Activated CD8-positive, alpha-beta T cell treated with anti-CD3 and anti-CD28 coated beads, Interleukin-2, amount 10 ng/mL, durations not matched to agents 7 days and 5 days (primary cell): ENCODE measurements at places on chromosomes 2 and 18.

DNA sequence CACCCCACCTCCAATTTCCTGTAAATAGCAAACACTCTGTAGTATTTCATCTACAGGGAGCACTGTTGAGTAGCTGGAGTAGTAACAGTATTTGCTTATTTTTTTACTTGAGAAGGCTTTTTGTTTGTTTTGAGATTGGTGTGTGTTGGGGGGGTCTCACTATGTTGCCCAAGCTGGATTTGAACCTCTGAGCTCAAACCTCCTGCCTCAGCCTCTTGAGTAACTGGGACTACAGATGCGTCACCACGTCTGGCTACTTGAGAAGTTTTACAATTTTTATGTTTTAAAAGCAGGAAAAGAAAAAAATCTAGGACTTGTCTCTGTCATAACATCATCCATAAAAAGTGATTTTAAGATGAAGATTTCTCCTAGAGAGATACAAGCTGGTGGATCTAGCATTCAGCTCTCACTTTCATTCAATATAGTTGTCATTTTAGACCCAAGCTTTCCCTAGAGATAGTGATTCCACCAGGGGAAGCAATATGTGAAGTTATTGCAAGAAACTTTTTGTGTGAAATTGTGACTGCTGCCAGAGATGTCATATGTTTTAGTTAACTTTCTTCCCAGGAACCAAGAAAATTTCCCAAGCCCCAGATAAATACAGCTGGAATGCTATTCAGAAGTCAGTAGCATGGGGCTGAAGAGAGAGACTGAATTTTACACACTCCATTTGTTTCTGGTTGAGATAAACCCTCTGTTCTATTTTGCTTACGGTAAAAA is 60.2 kb upstream of the MAP4K3 start:
- DNase-seq: no peak
- peaks cover 13% of the 10 kb centered on the region for H3K4me1 ChIP-seq
- peaks cover 11% of the 10 kb centered on the region for H3K27me3 ChIP-seq
- H3K4me3 ChIP-seq: no peak overlapping the region
- no peak overlapping the region for H3K27ac ChIP-seq
- no peaks in the 10 kb centered on the region for H3K36me3 ChIP-seq

- no peak overlapping the region for H3K27ac ChIP-seq
- H3K4me3 ChIP-seq: no peak overlapping the region
Measured at GRCh38 chr2:29629495-29629894, 291.9 kb downstream of the ALK start.

- no peak overlapping the region for H3K27ac ChIP-seq
- no peak overlapping the region for H3K4me3 ChIP-seq
- no peaks in the 10 kb centered on the region for H3K27me3 ChIP-seq
- DNase-seq: no peak
- H3K4me1 ChIP-seq: no peaks in the 10 kb centered on the region
Measured at GRCh38 chr18:65415098-65415497, 335.7 kb upstream of the CDH7 start.

- H3K36me3 ChIP-seq: peaks cover 79% of the 10 kb centered on the region
- H3K4me1 ChIP-seq: peaks cover 75% of the 10 kb centered on the region
- no peaks in the 10 kb centered on the region for H3K27me3 ChIP-seq
- no peak for DNase-seq
Measured at GRCh38 chr2:105834931-105835330, 90.2 kb downstream of the NCK2 start.

- H3K4me1 ChIP-seq: no peaks in the 10 kb centered on the region
- no peak overlapping the region for H3K4me3 ChIP-seq
- DNase-seq: no peak
- H3K27ac ChIP-seq: no peak overlapping the region
Measured at GRCh38 chr18:1078301-1078700, 173.6 kb downstream of the ADCYAP1 start.

GRCh38 chr2:46855805-46856204 is 59.8 kb downstream of the MCFD2 start:
- no peak for DNase-seq
- no peak overlapping the region for H3K27ac ChIP-seq
- H3K27me3 ChIP-seq: peaks cover 7% of the 10 kb centered on the region
- no peaks in the 10 kb centered on the region for H3K36me3 ChIP-seq
- H3K4me3 ChIP-seq: no peak overlapping the region
- H3K4me1 ChIP-seq: no peaks in the 10 kb centered on the region

GRCh38 chr2:39615675-39616074 is 50.0 kb upstream of the TMEM178A start:
- no peaks in the 10 kb centered on the region for H3K36me3 ChIP-seq
- no peak overlapping the region for H3K27ac ChIP-seq
- no peak overlapping the region for H3K4me3 ChIP-seq
- peaks cover 28% of the 10 kb centered on the region for H3K27me3 ChIP-seq
- DNase-seq: no peak

GRCh38 chr2:229856413-229856812 is 65.4 kb downstream of the TRIP12 start:
- H3K36me3 ChIP-seq: peaks cover 49% of the 10 kb centered on the region
- H3K4me1 ChIP-seq: peaks cover 22% of the 10 kb centered on the region
- DNase-seq: no peak
- H3K27me3 ChIP-seq: no peaks in the 10 kb centered on the region

DNA sequence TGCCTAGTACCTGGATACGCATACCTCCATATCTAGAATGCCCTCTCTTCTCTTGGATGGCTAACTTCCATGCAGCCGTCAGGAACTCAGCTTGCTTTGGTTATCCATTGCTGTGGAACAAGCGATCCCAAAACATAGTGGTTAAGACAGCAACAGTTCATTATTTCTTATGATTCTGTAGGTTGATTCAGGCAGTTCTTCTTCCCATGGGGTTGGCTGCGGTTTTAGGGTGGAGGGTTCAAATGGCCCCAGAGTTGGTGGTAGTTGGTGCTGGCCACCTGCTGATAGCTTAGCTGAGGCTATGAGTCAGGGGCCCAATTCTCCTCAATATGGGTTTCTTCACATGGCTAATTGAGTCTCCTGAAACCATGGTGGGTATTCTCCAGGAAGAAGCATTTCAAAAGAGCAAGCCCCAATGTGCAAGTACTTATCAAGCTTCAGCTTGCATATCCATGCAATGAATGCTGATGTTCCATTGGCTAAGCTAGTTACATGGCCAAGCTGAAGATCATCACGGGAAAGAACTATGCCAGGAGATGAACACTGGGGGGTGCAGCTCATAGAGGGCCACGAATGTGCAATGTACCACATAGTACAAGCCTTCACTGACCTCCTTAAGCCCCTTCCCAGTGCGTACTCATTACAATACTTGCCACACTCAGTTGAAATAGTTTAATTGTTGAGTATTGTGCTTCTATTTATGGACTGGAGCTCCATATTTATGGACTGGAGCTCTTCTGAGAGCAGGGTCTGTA is 10.0 kb upstream of the RHOB start:
- H3K36me3 ChIP-seq: no peaks in the 10 kb centered on the region
- no peak for DNase-seq
- no peak overlapping the region for H3K4me3 ChIP-seq
- no peak overlapping the region for H3K27ac ChIP-seq
- H3K4me1 ChIP-seq: no peaks in the 10 kb centered on the region

- no peak overlapping the region for H3K4me3 ChIP-seq
- peaks cover 5% of the 10 kb centered on the region for H3K36me3 ChIP-seq
- peaks cover 21% of the 10 kb centered on the region for H3K4me1 ChIP-seq
- H3K27me3 ChIP-seq: peaks cover 8% of the 10 kb centered on the region
Measured at GRCh38 chr2:203909261-203909967, 27.1 kb upstream of the ICOS start.

DNA sequence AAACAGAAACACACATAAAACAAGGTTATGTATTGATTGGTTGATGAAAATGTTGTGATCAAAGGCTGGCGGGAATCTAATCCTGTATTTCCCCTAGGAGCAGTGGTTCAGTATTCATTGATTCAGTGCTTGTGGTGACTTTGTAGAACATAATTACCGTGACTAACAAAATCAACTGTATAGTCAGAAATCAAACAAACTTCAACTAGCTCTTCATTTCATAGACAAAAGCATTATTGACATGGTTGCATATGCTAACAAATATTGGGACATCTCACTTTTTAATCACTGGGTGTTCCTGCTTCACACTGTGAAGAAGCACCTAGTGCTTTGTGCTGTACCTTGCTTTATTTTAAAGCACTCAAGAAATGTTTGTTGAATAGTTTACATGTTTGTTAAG is 41.4 kb downstream of the USP14 start:
- H3K4me3 ChIP-seq: no peak overlapping the region
- H3K27ac ChIP-seq: no peak overlapping the region
- peaks cover 49% of the 10 kb centered on the region for H3K36me3 ChIP-seq
- H3K27me3 ChIP-seq: no peaks in the 10 kb centered on the region
- DNase-seq: no peak

- no peak for DNase-seq
- no peak overlapping the region for H3K27ac ChIP-seq
- no peaks in the 10 kb centered on the region for H3K27me3 ChIP-seq
Measured at GRCh38 chr2:214019973-214020345, 390.9 kb upstream of the VWC2L start.

DNA sequence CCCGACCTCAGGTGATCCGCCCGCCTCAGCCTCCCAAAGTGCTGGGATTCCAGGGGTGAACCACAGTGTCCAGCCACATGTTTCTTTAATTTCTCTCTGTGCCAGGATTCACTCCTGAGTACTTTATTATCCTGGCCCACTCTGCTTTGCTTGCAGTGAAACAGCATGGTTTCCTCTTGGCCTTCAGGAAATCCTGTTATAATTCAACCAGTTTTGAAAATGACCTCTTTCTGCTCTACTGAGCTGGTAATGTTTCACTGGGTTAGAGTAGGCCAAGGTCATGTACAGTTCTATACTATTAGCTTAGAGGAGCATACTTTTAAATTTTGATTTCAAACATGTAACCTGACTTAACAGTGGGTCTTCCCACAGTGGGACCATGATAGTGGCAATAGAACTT is 90.6 kb upstream of the PELI1 start:
- no peak overlapping the region for H3K27ac ChIP-seq
- H3K4me3 ChIP-seq: no peak overlapping the region
- no peaks in the 10 kb centered on the region for H3K36me3 ChIP-seq

- H3K27ac ChIP-seq: no peak overlapping the region
- H3K36me3 ChIP-seq: no peaks in the 10 kb centered on the region
- no peak overlapping the region for H3K4me3 ChIP-seq
- peaks cover 17% of the 10 kb centered on the region for H3K4me1 ChIP-seq
- no peak for DNase-seq
Measured at GRCh38 chr2:110741491-110741980, 9.2 kb downstream of the ACOXL start.

- H3K4me3 ChIP-seq: no peak overlapping the region
- no peak for DNase-seq
- no peaks in the 10 kb centered on the region for H3K4me1 ChIP-seq
- no peaks in the 10 kb centered on the region for H3K27me3 ChIP-seq
Measured at GRCh38 chr18:22088029-22088428, 81.4 kb upstream of the GATA6 start.

DNA sequence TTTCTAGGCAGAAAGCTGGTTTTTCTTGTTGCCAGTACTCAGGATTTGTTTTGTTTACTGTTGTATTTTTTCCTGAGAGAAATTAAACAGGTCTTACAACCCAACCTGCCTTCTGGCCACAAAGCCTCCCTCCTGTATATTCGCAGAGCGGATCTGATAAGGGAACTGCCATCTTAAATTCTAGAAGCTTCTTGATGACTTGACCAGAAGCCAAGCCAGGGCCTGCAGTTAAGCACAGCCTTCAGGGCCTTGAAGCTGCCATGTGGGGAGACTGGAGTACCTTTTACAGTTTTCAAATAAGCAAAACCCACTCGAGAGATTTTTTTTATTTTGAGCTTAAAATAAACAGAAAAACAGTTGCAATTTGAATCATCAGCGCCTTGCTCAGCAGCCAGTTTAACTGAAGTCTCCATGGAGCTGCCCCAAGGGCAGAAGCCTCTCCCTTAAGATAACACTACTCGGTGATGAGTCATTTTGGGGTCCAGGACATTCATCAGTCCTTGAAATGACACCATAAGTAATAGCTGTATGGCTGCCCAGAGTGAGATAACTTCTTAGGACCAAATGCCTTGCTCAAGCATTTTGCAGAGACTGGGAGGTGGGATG is 51.5 kb upstream of the PHLPP1 start:
- no peak overlapping the region for H3K27ac ChIP-seq
- H3K4me1 ChIP-seq: no peaks in the 10 kb centered on the region
- no peak for DNase-seq
- no peaks in the 10 kb centered on the region for H3K36me3 ChIP-seq

- no peaks in the 10 kb centered on the region for H3K4me1 ChIP-seq
- H3K27ac ChIP-seq: no peak overlapping the region
- no peak for DNase-seq
- no peaks in the 10 kb centered on the region for H3K27me3 ChIP-seq
- no peak overlapping the region for H3K4me3 ChIP-seq
- H3K36me3 ChIP-seq: no peaks in the 10 kb centered on the region
Measured at GRCh38 chr2:122481244-122481622, 725.8 kb downstream of the TSN start.

GRCh38 chr18:51852681-51853080 is 487.3 kb upstream of the DCC start:
- no peaks in the 10 kb centered on the region for H3K36me3 ChIP-seq
- no peaks in the 10 kb centered on the region for H3K27me3 ChIP-seq
- DNase-seq: no peak
- H3K4me1 ChIP-seq: no peaks in the 10 kb centered on the region
- no peak overlapping the region for H3K27ac ChIP-seq

DNA sequence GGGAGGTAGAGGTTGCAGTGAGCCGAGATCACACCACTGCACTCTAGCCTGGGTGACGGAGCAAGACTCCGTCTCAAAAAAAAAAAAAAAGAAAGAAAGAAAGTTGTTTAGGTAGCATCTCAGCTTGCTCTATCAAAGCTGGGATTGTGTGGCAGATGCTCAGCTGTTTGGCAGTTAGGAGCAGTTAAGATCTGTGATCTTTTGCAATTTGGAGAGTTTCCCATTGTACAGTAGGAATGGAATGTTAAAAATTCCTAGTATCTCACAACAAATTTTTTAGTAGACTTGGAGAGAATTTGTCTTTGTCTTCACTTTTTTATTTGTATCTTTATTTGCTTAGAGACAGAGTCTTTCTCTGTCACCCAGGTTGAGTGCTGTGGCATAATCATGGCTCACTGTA is 122.9 kb upstream of the UNC80 start:
- no peak overlapping the region for H3K4me3 ChIP-seq
- H3K27me3 ChIP-seq: no peaks in the 10 kb centered on the region
- H3K4me1 ChIP-seq: no peaks in the 10 kb centered on the region
- DNase-seq: no peak

DNA sequence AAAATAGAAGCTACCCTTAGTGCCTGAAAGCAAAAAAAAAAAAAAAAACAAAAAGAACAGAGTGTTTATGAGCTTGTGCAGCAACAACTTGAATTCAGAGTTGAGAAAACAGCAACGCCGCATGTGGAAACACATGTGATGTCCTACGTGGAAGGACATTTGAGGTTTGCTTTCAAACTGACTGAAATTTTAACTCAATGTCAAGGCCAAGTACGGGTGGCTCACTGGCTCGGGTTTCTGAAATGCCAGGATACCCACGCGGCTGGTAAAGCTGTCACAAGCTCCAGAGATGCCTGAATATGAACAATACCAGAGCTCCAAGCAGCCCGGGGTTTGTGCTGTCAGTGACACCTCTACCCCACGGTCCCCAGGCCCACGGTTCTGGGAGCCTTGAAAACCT is 72.2 kb upstream of the THOC1 start:
- H3K36me3 ChIP-seq: no peaks in the 10 kb centered on the region
- DNase-seq: no peak
